ENCODE measurements at places on chromosomes 2 and 18.

- DNase-seq = no peak
Observed at GRCh38 chr2:110655701-110656100, 22.2 kb downstream of the BUB1 start.

DNA sequence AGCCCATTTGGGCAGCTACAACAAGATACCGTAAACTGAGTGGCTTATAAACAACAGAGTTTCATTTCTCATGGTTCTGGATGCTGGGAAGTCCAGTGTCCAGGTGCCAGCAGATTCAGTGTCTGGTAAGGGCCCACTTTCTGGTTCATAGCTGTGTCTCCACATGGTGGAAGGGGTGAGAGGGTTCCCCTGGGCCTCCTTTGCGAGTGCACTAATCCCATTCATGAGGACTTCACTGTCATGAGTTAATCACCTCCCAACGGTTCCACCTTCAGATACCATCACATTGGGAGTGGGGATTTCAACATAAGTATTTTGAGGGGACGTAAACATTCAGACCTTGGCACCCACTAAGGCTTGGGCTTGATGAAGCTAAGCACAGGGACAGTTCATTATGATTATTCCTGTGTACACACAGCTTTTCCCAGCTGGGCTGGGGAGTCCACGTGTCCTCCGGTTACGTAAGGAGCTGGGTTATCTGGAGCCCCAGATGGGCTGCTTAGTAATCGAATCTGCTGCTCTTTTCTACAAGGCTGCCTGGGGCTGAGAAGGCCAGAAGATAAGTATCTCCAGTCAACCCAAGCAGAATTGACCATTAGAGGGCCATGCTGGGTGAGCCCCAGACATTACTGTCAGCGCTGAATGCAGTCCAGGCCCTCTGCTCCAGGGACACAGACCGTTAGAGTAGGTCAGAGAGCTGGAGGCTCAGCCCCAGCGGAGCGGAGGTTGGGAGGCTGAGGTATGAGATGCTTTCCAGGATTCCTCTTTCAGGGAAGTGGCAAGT, 42.7 kb downstream of the EPAS1 start:
- no peak for DNase-seq

DNA sequence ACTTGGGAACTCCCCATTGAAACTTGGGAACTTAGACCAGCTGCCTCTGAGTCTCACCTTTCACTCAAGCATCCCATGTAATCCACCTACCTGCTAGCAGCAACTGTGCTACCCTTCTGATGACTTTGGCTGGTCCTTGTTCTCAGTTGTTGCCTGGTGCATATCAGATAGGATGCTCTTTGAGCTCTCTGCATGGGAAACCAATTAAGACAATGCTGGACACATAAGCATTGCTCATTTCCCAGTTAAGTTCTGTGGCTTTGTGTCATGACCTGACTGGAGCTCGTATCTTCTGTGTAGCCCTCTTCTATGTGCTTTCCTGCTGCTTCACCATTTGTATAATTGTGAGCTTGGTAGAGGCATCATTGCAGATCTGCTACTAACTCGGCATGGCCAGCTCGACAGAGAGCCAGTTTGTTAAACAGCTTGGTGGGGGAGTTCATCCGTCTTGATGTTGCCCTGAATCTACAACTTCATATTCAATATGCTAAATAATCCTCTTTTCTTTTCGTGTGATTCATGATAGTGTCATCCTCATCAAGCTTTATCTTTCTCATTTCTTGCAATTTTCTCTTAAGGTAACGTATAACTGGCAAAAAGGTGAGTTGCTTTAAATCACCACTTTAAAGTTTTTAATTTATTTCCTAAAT, 447.5 kb upstream of the SLC14A2 start:
- DNase-seq = no peak

DNA sequence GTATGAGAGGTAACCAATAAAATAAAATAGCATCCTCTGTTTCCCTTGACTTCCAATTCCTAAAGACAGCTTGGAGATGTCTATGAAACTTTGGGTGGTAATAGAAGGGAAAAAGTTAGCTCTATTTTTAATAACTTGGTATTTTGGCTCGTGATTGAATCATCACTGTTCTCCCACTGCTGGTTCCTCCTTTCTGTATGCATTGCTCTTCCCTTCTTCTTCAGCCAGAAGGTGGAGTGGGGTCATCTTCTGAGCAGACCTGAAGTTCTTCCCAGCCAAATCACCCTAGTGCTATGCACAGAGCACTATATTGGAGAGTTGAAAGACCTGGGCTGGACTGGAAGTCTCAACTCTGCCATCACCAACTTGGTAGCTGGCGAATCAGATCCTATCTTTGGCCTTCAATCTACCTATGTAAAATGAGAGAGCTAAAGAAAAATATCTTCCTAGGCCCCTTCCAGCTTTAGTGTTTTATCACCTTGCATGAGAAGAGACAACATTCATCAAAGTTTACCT, 54.1 kb downstream of the CPO start:
- no peak for DNase-seq

DNA sequence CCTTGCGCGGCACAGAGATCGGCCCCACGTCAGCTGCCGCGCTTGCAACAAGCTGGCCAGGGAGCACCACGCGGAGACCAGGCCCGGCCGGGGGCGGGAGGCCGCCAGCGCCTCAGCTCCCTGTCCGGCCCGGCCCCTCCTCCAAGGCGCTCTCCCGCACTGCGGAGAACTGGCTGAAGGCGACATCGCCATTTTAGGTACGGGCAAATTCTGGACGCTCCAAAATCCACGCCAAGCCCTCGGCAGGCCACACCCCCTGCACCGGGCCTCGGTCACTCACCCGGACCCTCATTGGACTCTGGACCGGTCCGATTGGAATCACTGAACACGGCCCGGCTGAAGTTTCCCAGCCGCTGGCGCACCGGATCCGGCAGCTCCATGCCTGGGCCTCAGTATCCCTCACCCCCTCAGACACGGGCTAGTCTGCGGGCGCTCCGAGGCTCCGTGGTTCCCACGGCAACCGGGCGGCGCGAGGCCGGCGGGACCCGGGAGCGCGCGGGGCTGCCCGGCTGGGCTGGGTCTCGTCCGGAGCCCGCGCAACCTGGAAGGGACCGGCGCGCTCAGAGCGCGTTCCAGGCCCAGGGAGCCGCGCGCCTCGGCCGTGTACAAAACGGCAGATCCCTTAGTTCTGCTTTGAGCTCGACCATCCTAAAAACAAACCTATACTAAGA, at the start of gene TMEM17:
Gene TMEM17, minus strand, starts transcription at position 446 of the 671 bp plus-strand sequence. Its CDS starts 66 bp downstream, at position 380.
- DNase-seq = peak; percentile 28

DNA sequence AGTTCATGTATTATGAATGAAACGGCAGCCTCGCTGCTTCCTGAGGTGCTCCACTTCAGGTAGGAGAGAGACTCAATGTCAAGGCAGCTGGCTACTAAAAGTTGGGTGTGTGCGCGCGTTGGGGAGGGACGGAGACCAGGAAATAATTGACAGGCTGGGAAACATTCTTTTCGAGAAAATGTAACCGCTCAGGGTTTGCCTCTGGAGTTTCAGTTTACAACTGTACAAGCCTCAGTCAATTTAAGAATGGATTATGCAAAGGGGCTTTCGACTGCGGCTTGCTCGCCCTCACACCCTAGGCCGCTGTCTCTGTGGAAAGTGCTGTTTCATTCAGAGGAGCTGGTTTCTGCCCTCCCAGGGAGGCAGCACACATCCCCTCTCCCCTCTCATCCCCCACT, 4.4 kb upstream of the SPRED2 start:
- DNase-seq = peak; percentile 56

GRCh38 chr18:35953688-35954087, 18.8 kb upstream of the RMP24 start:
- DNase-seq = no peak

- DNase-seq = no peak
Observed at GRCh38 chr2:50143822-50144575, 887.9 kb downstream of the NRXN1 start.

GRCh38 chr2:182300608-182301007, 126.2 kb downstream of the PDE1A start:
- no peak for DNase-seq

DNA sequence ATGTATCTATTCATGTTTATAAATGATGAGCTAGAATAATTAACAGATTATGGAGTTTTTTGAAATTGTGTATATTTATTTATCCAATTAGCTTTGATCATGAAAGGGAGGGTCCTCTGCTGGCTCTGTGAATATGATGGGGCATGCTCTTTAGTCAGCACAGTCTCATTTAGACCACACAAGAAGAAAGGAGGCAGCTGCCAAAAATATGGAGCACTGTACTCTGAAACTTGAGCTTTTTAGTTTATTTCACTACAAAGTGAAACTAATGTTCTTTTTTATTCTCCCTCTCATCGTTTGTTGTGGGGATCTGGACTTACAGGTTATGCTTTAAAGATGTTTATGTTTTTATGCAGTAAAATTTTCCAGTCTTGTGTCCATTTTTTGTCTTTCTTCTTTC, 266.9 kb upstream of the GULP1 start:
- DNase-seq = no peak

DNA sequence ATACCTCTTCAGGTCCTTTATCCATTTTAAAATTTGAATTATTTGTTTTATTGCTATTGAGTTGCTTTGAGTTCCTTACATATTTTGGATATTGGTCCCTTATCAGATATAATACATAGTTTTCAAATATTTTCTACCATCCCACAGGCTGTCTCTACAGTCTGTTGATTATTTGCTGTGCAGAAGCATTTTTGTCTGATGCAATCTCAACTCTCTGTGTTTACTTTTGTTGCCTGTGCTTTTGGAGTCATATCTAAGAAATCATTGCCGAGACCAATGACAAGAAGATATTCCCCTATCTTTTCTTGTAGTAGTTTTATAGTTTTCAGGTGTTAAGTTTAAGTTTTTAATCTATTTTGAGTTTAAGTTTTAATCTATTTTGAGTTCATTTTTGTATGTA, 25.2 kb upstream of the RASGRP3 start:
- no peak for DNase-seq

- DNase-seq = peak; percentile 91
Observed at GRCh38 chr2:96146153-96146880, 1.1 kb upstream of the DUSP2 start.
